ENCODE measurements at places on chromosomes 5 and 9. TPM values are rescaled to one million over a fixed set of nuclear protein-coding genes. Genes with fewer than 3 reads are reported as not detected.

GRCh38 chr9:120362446-120362845 is 217.5 kb downstream of the CDK5RAP2 start:
- no peaks in the 10 kb centered on the region for H3K36me3 ChIP-seq
- no peak overlapping the region for H3K4me3 ChIP-seq
- no peak overlapping the region for H3K27ac ChIP-seq
- DNase-seq, result no peak
- H3K4me1 ChIP-seq, result no peaks in the 10 kb centered on the region
- no peaks in the 10 kb centered on the region for H3K27me3 ChIP-seq

- no peaks in the 10 kb centered on the region for H3K4me1 ChIP-seq
- no peaks in the 10 kb centered on the region for H3K27me3 ChIP-seq
- peak overlapping the region; percentile 53 for H3K4me3 ChIP-seq
- H3K27ac ChIP-seq, result peak overlapping the region; percentile 89
These were observed 92.7 kb downstream of the DAB2IP start for GRCh38 chr9:121744002-121744686.

DNA sequence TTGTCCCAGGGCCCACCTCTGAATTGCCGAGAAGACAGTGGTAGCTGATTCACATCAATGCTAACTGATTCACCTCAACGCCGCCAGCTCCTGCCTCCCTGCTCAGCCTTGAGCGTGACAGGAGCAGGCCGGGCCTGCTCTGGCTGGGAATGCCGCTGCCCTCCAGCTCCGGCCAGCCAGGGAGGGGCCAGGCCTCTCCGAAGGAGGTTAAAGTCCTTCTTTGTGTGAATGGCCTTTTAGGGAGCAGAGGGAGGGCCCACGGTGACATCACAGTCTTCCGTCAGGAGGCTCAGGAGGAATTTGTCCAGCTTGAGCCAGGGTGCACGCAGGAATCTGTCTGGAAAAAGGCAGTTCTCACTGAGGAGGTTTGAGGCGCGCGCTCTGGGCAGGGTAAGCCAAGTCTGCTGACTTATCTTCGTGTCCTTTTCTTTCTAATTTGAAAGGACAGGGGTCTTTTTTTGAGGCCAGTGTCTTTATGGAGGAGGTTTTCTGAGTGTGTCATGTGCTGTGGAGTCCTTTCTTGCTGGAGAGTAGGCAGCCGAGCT is 82.7 kb downstream of the C9orf152 start:
- no peaks in the 10 kb centered on the region for H3K36me3 ChIP-seq
- no peaks in the 10 kb centered on the region for H3K27me3 ChIP-seq
- peak overlapping the region; percentile 35 for H3K4me3 ChIP-seq
- H3K4me1 ChIP-seq, result peaks cover 79% of the 10 kb centered on the region
- peak; percentile 96 for DNase-seq

DNA sequence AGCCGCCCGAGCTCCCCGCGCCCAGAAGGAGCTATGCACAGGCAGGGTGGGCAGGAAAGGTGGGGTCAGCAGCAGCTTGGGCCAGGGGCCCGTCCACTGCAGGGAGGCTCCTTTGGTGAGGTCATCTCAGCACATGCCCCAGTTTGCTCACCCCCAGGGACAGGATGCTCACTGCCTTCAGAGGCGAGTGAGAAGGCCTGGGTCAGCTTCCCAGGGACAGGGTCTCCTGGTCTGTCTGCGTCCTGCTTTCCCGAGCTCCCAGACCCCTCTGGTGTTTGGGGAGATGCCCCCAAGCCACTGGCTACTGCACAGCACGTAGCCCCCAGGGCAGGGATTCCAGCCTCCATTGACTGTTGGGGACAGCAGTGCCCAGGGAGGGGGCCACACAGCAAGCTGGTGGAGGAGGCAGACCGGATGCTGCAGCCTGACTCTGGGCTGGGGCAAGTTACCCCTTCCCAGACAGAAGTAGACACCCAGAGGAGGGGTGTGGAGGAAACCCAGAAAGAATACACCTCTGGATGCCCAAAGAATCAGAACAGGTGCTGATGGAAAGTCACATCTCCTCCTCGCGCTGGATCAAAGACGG is 581 bp upstream of the SARDH start:
- H3K36me3 ChIP-seq, result no peaks in the 10 kb centered on the region
- H3K4me3 ChIP-seq, result peak overlapping the region; percentile 48
- no peaks in the 10 kb centered on the region for H3K27me3 ChIP-seq
- H3K27ac ChIP-seq, result no peak overlapping the region

IL7R gene
- 3.2 TPM for total RNA-seq

GRCh38 chr5:1946776-1947175 is 64.1 kb upstream of the IRX4 start:
- H3K27ac ChIP-seq, result peak overlapping the region; percentile 74
- H3K4me3 ChIP-seq, result no peak overlapping the region
- no peaks in the 10 kb centered on the region for H3K4me1 ChIP-seq
- H3K27me3 ChIP-seq, result no peaks in the 10 kb centered on the region
- DNase-seq, result no peak

GRCh38 chr5:10077791-10078545 is 171.7 kb downstream of the ATPSCKMT start:
- H3K27me3 ChIP-seq, result no peaks in the 10 kb centered on the region
- no peaks in the 10 kb centered on the region for H3K36me3 ChIP-seq
- no peak overlapping the region for H3K4me3 ChIP-seq
- no peak overlapping the region for H3K27ac ChIP-seq

CDKN2B gene
- 2.5 TPM for total RNA-seq

DNA sequence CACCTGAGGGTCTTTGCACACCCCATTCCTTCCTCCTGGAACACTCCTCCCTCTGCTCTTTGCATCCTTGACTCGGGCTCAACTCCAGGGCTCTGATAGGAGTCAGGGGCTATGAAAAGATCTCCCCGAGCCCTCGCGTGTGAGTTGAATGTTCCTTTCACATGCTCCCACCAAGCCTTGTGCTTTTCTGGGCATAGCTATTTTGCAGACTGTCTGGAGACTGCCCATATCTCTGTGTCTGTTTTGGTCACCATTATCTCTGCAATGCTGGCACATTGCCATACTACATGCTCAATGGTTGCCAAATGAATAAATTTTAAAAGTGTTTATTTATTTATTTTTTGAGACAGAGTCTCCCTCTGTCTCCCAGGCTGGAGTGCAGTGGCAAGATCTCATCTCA is 56.9 kb upstream of the PLPP1 start:
- no peaks in the 10 kb centered on the region for H3K36me3 ChIP-seq
- no peaks in the 10 kb centered on the region for H3K27me3 ChIP-seq
- no peak overlapping the region for H3K4me3 ChIP-seq
- peak overlapping the region; percentile 72 for H3K27ac ChIP-seq
- peaks cover 31% of the 10 kb centered on the region for H3K4me1 ChIP-seq
- DNase-seq, result no peak

- no peaks in the 10 kb centered on the region for H3K4me1 ChIP-seq
- DNase-seq, result no peak
- no peak overlapping the region for H3K27ac ChIP-seq
- H3K4me3 ChIP-seq, result no peak overlapping the region
These were observed 27.7 kb downstream of the LHX6 start for GRCh38 chr9:122200960-122201595.

DNA sequence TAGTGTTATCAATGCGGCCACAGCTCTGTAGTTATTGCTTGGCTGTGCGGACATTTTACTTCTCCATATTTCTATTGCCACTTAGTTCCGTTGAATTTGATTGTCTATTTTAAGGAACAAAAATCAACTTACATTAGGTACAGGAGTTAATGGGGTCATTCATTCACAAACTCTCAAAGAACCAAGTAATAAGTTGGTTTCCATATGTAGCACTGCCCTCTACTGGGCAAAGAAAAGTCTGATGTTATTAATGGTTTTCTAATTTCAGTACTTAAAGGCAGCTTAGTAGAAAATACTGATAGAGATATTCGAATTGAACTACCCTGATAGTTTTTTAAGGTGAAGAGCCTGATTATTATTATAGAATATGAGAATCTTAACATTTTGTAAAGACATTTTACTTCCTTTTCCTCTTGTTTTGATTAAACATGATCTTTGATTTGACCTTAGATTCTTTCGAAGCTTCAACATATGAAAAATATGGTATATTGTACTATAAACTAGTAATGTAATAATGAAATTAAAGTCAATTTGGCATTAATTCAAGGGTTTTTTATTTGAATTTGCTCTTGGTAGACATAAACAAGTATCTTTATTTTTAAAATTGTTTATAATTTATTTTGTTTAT is 119.5 kb upstream of the CTNND2 start:
- no peak overlapping the region for H3K27ac ChIP-seq
- no peaks in the 10 kb centered on the region for H3K36me3 ChIP-seq
- no peak overlapping the region for H3K4me3 ChIP-seq

DNA sequence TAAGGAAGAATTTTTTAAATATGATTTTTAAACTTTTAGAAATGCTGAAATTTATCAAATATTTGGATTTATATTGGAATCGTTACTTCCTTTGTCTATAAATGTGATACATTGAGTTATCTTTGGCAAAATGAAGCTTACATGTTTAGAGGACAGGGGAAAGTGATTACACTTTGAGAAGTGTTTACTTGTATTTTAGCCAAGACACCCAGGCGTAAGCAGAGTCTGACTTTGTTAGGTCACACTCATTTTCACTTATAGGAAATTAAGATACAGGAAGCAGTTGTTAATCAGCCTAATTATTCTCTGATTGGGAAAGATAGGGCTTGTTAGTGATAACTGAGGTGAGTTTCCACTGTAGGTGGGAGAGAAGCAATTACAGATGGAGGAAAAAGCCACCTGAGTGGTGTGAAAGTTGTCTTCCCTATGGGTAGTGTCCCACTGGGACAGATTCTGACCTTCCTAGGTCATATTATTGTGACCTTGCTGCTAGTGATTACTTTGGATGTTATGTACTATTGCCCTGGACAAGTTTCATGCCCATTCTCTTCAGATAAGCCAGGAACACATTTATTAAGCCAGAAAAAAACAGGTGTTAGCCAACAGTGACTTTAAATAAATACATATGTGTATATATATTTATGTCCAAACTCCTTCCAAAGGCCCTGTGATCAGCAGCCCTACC is 88.7 kb downstream of the UHRF2 start:
- H3K27me3 ChIP-seq, result no peaks in the 10 kb centered on the region
- H3K4me1 ChIP-seq, result no peaks in the 10 kb centered on the region
- peaks cover 51% of the 10 kb centered on the region for H3K36me3 ChIP-seq
- DNase-seq, result no peak

PCDHAC2 gene
- 4.1 TPM for total RNA-seq

DNA sequence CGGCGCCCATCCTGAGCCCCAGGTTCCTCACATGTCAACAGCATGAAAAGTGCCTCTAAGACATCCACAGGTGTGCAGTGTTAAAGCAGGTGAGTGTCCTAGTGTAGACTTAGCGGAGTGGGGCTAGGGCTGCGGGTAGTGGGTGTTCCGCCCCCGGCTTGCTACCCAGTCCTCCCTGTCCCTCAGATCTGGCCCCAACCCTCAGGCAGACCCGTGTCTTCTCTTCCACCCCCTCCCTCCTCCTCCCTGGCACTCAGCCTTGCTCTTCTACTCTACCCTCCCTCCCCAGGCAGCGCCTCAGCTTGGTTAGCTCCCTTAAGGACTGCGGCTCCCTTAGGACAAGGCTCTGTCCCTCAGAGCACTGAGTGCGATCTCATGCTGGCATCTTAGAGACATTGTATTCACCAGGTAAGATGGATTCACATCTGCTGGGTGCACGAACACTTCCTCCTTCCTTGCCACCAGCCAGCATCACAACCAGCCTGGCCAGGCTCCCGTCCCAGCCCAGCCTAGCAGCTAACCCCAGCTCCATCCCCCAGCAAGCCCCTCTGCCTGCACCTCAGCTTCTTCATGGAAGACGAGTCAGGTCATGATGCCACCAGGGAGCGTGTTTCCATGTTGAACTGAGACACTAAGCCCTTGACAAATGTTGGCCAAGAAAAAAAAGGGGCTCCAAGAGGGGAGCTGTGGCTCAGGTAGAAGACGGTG is 46.8 kb downstream of the NSUN2 start:
- H3K4me1 ChIP-seq, result no peaks in the 10 kb centered on the region
- H3K27me3 ChIP-seq, result no peaks in the 10 kb centered on the region
- peak; percentile 34 for DNase-seq

GRCh38 chr5:138370537-138370936 is 18.1 kb downstream of the KDM3B start:
- H3K4me1 ChIP-seq, result peaks cover 65% of the 10 kb centered on the region
- peak overlapping the region; percentile 50 for H3K27ac ChIP-seq
- no peak for DNase-seq

- no peak overlapping the region for H3K4me3 ChIP-seq
- H3K27me3 ChIP-seq, result no peaks in the 10 kb centered on the region
- DNase-seq, result no peak
- no peak overlapping the region for H3K27ac ChIP-seq
- no peaks in the 10 kb centered on the region for H3K4me1 ChIP-seq
These were observed 68.5 kb upstream of the TTC23L start for GRCh38 chr5:34770486-34770885.

DNA sequence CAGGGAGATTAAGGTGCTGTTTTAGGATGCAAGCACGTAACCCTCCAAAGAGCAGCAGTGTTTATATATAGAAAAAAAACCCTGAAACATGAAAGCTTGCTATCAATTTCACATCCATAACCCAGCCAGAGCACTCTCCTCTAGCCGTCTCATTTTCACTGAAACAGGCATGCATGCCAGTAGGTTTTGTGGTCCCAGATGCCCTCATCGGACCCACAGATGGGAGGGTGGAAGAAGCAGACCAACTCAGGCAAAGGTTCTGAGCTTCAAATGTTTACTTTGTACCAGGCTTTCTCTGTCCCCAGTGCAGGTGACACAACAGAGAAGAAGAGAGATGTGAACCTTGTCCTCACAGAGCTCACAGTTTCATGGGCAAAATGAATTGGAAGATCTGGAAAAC is 127.4 kb upstream of the ATP10B start:
- H3K27me3 ChIP-seq, result no peaks in the 10 kb centered on the region
- no peaks in the 10 kb centered on the region for H3K4me1 ChIP-seq
- no peak overlapping the region for H3K4me3 ChIP-seq
- no peak for DNase-seq
- H3K36me3 ChIP-seq, result no peaks in the 10 kb centered on the region

- no peak overlapping the region for H3K4me3 ChIP-seq
- H3K36me3 ChIP-seq, result no peaks in the 10 kb centered on the region
- no peak overlapping the region for H3K27ac ChIP-seq
- no peaks in the 10 kb centered on the region for H3K4me1 ChIP-seq
- H3K27me3 ChIP-seq, result no peaks in the 10 kb centered on the region
- no peak for DNase-seq
These were observed 405.3 kb downstream of the TLE4 start for GRCh38 chr9:79977074-79977435.

DNA sequence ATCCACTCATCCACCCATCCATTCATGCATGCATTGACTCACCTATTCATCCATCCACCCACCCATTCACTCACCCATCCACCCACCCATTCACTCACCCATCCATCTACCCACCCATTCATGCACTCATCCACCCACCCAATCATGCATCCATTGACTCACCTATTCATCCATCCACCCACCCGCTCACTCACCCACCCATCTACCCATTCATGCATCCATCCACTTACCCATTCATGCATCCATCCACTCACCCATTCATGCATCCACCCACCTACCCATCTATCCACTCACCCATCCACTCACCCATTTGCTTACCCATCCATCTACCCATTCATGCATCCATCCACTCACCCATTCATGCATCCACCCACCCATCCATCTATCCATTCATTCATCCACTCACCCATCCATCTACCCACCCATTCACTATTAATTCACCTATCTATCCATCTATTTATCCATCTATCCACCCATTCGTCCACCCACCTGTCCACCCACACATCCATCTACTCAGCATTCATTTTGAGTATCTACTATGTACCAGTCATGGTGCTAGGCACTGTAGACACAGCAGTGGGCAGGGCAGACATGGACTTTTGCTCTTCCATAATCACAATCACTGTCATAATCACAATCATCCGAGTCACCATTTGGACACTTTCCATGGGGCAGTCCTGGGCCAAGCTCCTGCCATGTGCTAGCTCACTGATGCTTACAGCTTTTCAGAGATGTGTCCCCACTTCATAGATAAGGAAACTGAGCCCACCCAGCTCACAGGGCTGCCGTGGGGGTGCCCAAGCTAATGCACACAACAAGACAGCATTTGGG is 34.4 kb downstream of the HMCN2 start:
- no peak for DNase-seq
- H3K36me3 ChIP-seq, result no peaks in the 10 kb centered on the region
- no peaks in the 10 kb centered on the region for H3K27me3 ChIP-seq
- H3K4me3 ChIP-seq, result no peak overlapping the region
